ENCODE measurements at places on chromosomes 1 and 21. TPM values are rescaled to one million over a fixed set of nuclear protein-coding genes. Genes with fewer than 3 reads are reported as not detected.

Gene LHX8
- total RNA-seq: not detected

Gene MTARC1
- 1.9 TPM for total RNA-seq

Gene PRSS38
- not detected for total RNA-seq

Gene CTSS
- total RNA-seq: 57.5 TPM

- no peak for DNase-seq
Observed at GRCh38 chr1:157334041-157334440, 195.8 kb upstream of the ETV3 start.

GRCh38 chr1:43296207-43296606 is 4.6 kb upstream of the TIE1 start:
- no peak for DNase-seq

GRCh38 chr1:75600781-75601180 is 10.1 kb downstream of the SLC44A5 start:
- no peak for DNase-seq

DNA sequence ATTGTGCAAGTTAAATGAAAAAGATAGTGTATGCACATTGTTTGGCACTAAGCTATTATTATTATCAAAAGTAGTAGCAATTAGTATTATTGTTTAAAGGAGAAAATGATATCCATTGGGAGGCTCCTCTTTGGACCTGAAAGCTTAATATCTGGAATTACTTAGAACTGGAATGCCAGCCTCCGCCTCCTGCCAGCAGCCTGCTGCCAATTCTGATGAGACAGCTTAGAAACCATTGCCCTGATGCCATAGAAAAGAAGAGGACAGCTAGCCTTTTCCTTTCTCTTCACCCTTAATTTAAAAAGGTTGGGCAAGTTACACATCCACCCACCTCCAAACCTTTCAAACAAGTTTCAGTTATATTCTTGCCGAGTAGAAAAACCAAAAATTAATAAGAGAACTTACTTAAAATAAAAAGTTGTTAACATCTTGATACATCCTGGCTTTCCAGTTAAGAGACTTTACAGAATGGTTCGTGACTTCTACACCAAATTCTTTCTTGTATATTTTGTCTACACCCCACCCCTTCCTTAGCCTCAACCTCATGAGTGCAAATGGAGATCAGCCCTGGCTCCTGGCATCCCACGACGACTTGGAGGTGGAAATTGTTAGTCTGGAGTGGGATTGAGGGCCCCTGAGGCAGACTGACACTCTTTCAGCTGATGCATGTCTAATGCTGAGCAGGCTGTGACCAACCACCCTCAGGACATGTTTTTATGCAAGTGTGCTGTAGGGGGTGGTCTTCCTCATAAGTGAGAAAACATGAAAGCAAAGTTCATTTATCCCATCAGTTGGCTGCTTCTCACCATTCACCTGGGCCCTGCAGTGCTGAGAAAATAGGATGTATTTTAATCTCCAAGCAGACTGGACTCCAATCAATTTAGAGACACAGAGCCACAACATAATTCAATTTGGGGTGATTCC is 120.6 kb downstream of the KCNJ15 start:
- peak; percentile 44 for DNase-seq

- DNase-seq: peak; percentile 62
Observed at GRCh38 chr1:28249013-28249865, 10.1 kb upstream of the SESN2 start.

- peak; percentile 29 for DNase-seq
Observed at GRCh38 chr1:151838222-151839081, 1.2 kb downstream of the C2CD4D start.

DNA sequence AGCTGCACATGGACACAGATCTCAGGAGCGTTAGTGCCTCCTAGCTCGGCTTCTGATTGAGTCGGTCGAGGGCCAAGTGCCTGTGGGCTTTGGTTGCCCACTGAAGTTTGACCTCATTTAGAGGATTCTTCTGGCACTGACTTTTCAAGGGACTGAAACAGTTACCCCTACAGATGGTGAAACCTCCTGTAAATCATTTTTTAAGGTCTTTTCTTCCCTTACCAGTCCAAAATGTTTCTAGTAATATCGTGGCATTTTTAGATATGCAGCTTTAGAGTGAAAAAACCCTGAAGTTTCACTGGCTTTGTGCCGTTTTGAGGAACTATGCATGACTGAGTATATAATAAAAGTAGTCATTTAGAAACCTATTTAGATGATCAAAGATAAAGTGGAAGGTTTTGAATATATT is 34.7 kb upstream of the L1TD1 start:
- no peak for DNase-seq

DNA sequence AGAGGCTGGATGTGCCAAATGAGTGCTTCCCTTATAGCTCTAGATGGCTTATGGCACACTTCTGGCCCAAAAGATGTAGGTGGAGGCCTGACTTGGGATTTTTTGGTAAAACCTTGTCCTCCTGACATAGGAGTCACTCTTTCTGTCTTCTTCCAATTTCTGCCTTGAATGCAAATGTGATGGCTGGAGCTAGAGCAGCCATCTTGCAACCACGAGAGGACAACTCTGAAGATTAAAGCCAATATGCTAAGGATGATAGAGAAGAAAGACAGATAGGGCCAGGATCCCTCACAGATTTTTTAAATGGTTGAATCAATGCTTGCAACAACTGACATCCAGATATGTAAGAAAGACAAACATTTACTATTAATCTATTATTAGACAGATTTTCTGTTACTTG is 8.5 kb upstream of the GPR137B start:
- DNase-seq: no peak

DNA sequence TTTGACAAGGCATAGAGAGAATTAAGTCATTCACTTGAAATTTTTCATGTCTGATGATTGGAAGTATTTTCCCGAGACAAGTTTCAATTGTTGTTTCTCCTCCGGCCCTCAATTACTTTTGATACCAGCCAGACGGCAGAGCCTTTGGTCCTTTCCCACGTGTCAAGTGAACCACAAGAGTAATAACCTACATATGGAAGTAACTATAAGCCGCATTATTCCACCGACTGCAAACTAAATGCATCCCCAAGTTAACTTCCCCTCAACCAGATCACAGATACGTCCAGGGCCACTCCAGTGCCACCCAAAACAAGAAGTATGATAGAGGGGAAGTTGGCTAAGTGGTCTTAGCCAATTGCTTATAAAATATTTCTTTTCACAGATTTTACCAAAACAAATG is 20.2 kb downstream of the COLGALT2 start:
- no peak for DNase-seq

- peak; percentile 32 for DNase-seq
Observed at GRCh38 chr1:66728021-66728420, 24.2 kb upstream of the DYNLT5 start.

DNA sequence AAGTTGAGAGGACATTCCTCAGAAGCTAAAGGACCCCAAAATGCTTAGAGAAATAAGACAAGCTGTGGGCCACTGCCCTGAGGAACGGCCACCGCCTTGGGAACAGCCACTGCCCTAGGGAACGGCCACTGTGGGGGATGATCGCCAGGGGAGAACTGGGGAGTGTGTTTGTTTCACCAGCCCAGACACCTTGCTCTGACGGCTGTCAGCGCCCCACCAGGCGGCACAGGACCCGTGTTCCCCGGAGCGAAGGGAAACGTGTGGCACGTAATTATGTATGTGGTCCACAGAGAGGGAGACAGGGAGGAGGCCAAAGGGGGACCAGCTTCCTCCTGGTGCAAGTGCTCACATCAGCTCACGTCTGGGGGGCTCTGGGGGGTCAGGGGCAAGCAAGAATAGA is 45.8 kb upstream of the RIPK4 start:
- DNase-seq: no peak

DNA sequence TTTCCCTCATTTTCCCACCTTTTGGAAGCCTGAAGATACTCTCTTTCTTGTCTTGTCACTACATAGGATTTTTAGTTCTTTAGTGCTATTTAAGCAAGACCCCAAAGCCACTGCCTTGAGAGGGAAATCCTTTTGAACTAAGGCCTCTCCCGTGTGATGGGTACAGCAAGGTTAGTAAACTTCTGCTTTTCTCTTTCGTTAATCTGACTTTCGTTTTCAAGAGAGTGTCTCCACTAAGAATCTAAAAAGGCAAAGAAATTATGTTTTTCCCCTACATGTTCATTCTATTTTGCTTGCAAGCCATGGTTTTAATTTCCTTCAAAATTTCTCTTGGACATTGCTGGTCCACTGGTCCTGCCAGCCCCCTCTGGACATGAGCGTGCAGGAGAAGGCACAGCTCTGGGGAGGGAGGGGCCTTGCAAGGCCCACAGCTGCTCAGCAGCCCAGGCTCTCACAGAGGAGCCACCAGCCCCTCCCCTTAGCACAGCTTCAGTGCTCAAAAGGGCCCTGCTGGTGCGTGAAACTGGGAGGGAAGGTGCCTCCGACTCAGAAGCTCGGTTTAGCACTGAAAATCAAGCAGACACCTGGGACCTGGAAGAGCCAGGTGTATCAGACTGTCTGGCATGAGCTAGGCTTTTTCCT is 210.9 kb upstream of the GALNT2 start:
- DNase-seq: no peak

DNA sequence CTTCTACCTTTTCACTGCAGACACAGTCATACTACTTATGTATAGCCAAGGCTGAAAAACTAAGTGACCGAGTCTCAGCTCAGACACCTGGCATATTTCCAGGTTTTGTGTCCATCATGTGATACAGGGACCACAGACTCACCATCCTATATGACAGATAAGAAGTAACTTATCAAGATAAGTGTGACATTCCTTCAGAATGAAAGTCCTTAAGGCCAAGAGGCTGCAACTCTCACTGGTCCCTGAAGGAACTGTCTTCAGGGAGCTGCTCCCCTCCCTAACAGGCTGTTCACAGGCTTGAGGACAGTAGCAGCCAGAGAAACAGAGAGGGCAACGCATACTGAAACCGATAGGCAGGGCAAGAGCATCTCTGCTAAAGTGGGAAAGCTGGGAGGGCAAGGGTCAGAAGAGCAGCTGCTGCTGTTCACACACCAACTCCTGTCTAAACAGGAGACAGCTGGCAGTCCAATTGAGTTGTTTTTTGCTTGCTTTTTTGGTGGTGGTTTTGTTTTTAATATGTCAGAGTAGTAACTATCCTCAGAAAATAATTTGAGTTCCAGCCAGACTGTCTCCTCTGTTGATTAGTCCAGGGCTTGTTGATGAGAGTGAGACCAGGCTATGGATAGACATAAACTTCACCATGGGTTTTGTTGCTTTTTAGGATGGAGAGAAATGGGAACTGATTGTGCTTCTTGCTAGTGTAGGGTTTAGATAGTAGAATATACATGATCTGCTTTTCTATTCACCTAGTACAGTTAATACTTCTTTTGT is 67.7 kb downstream of the MACF1 start:
- peak; percentile 76 for DNase-seq

GRCh38 chr1:201357636-201358348 is 19.7 kb downstream of the TNNT2 start:
- no peak for DNase-seq

- peak; percentile 69 for DNase-seq
Observed at GRCh38 chr1:201719812-201720521, 109.0 kb upstream of the IPO9 start.

All from dermis blood vessel endothelial cell (primary cell).